Activated CD4-positive, alpha-beta memory T cell treated with anti-CD3 and anti-CD28 coated beads, Interleukin-2, amount 10 ng/mL, durations not matched to agents 7 days and 5 days (primary cell): ENCODE measurements at places on chromosomes 4 and X. TPM values are rescaled to one million over a fixed set of nuclear protein-coding genes. Genes with fewer than 3 reads are reported as not detected.

The ADGRG4 gene
- total RNA-seq, result not detected

The SAGE1 gene
- total RNA-seq, result not detected

The RNF212 gene
- total RNA-seq, result 1.0 TPM

The LRIT3 gene
- total RNA-seq, result 0.10 TPM

The C4orf51 gene
- not detected for total RNA-seq

The ITM2A gene
- 157 TPM for total RNA-seq

The DGAT2L6 gene
- total RNA-seq, result not detected

The ATP2B3 gene
- total RNA-seq, result not detected

The NOP14 gene
- 38.7 TPM for total RNA-seq

The AKAP14 gene
- total RNA-seq, result not detected

The TAF7L gene
- not detected for total RNA-seq

The FRMD7 gene
- total RNA-seq, result not detected

The ADH6 gene
- total RNA-seq, result not detected

The BTC gene
- not detected for total RNA-seq

The TLR3 gene
- 2.2 TPM for total RNA-seq

The FREM3 gene
- total RNA-seq, result not detected

The PROM1 gene
- total RNA-seq, result not detected

The SOWAHD gene
- 1.9 TPM for total RNA-seq

The CCNG2 gene
- total RNA-seq, result 48.7 TPM

The SYP gene
- 1.1 TPM for total RNA-seq

The TMEM154 gene
- 47.1 TPM for total RNA-seq

The CWH43 gene
- not detected for total RNA-seq

The LGI2 gene
- total RNA-seq, result not detected

The FAT4 gene
- total RNA-seq, result not detected

The UGT2A1 gene
- not detected for total RNA-seq

The POU4F2 gene
- total RNA-seq, result not detected

The ZNF674 gene
- 5.7 TPM for total RNA-seq

The ZIC3 gene
- total RNA-seq, result not detected
